ENCODE measurements at places on chromosomes 7 and 10.

DNA sequence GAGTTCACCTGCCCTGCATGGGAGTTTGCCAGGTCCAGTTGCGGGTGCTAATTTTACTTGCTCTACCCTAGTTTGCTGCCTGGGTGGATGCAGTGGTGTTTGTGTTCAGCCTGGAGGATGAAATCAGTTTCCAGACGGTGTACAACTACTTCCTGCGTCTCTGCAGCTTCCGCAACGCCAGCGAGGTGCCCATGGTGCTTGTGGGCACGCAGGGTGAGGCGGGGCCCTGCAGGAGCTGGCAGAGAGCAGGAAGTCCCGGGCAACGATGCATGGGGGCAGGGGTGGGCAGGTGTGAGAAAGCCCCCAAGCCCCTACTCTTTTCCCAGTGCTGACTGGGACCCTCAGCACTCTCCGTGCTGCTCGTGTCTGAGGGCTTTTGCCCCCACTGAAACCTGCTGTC lies 31.3 kb downstream of the AGAP3 start:
- no peak for DNase-seq

DNA sequence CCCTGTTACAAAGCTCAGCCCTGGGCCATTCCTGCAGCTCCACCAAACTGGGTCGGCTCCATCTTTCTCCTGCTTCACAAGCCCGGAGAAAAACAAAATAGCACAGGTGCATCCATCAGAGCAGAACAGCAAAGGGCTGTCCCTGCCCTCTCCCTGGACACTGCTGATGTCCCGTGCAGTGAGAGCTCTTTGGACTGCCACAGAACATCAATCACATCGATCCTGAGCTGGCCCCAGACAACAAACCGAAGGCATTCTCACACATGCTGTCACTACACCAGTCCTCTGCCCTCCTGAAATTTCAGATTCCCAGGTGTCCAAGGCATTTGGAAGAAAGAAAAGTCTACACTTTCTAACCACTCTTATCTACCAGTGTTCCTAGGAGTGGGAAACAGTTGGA lies 427.1 kb upstream of the ZMIZ1 start:
- no peak for DNase-seq

DNA sequence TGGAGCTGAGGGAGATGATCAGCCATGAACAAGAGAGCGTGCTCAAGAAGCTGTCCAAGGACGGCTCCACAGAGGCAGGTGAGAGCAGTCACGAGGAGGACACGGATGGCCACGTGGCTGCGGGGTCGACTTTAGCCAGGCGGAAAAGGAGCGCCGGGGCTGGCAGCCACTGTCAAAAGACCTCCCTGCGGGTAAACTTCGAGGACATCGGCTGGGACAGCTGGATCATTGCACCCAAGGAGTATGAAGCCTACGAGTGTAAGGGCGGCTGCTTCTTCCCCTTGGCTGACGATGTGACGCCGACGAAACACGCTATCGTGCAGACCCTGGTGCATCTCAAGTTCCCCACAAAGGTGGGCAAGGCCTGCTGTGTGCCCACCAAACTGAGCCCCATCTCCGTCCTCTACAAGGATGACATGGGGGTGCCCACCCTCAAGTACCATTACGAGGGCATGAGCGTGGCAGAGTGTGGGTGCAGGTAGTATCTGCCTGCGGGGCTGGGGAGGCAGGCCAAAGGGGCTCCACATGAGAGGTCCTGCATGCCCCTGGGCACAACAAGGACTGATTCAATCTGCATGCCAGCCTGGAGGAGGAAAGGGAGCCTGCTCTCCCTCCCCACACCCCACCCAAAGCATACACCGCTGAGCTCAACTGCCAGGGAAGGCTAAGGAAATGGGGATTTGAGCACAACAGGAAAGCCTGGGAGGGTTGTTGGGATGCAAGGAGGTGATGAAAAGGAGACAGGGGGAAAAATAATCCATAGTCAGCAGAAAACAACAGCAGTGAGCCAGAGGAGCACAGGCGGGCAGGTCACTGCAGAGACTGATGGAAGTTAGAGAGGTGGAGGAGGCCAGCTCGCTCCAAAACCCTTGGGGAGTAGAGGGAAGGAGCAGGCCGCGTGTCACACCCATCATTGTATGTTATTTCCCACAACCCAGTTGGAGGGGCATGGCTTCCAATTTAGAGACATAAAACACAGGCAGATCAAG lies 3.3 kb downstream of the GDF2 start:
- no peak for DNase-seq

DNA sequence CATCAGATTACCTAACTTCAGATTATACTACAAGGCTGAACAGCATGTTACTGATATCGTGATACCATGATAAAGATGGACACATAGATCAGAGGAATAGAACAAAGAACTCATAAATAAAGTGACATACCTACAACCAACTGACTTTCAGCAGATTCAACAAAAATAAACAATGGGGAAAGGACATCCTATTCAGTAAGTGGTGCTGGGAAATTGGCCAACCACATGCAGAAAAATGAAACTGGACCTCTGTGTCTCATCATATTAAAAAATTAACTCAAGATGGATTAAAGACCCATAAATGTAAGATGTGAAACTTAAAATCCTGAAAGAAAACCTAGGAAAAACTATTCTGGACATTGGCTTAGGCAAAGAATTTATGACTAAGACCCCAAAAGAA lies 158.6 kb downstream of the ZEB1 start:
- DNase-seq = no peak

DNA sequence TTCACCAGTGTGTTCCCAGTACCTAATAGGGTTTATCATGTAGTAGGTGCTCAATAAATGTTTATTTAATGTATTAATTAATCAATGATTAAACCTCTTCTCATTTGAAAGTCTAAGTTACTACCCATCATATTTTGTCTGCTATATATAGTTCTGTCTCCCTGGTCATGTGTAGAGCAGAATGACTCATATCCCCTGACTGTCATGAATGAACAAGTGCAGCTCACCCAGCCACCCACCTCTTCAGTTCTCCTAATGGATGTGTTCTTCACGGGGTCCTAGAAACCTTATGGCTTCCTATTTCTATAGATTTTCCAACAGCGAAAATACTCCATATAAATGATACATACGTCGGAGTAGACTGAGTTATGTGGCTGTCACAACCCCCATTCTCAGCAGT lies 64.5 kb downstream of the HIF1AN start:
- DNase-seq = no peak

DNA sequence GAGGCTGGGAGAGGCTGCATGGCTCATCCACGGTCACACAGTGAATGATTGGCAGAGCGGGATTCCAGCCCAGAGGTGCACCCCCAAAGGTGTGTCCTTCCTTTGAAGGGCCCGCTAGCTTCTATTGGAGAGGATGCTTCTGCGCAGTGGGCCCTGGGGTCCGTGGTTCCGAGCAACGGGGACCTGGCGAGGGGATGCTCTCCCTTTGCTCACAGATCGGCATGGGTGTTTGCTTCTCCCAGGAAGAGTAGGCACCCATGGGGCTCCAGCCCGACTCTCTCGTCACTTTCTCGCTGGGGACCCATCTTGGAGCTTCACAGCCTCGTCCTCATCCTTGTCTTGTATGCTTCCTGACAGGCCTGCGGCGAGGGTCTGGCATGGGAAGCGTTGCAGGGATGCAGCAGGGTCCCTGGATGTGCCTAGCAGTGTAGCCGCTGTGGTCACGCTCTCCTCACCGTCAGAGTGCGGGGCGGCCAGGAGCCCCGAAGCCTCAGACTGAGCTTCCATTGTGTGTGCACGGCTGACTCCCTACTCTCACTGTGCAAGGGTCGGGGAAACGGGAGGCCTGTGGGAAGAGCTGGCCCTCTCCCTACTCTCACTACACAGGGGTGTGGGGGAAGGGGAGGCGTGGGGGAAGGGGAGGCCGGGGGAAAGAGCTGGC lies 538.5 kb upstream of the FOXK1 start:
- no peak for DNase-seq

DNA sequence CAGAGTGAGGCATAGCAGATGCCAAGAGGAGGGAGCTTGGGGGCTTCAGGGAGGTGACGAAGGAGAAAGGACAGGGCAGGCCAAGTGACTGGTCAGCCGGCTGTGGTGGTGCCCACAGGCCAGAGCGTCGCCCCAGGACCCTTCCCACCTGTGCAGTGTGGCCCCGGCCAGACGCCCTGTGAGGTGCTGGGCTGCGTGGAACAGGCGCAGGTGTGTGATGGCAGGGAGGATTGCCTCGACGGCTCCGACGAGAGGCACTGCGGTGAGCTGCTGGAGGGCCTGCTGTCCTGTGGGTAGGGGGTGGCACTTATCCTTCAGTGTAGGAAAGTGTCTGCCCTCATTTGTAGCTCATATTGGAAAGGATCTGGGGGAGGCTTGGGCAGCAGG lies 26.8 kb upstream of the ZNF467 start:
- DNase-seq = no peak

DNA sequence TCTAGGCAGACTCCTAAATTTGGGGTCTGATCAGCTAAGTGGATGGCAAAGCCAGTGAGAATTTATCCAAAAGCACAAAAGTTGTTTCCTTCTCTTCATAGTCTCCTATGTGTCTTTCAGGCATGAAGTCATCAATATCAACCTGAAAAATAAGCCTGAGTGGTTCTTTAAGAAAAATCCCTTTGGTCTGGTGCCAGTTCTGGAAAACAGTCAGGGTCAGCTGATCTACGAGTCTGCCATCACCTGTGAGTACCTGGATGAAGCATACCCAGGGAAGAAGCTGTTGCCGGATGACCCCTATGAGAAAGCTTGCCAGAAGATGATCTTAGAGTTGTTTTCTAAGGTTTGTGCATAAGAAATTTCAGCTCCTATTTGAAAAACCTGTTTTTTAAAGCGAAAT lies 4.8 kb downstream of the GSTO1 start:
- no peak for DNase-seq

GRCh38 chr7:6317797-6318438 lies 45.5 kb upstream of the CYTH3 start:
- peak; percentile 69 for DNase-seq

- DNase-seq = peak; percentile 80
Measured at GRCh38 chr10:24723788-24724380, at the start of gene ARHGAP21. ARHGAP21 (minus strand) TSS chr10:24723887; CDS start chr10:24721899, 1,988 bp downstream.

GRCh38 chr7:142104550-142105527 lies 6.7 kb upstream of the MGAM2 start:
- no peak for DNase-seq

DNA sequence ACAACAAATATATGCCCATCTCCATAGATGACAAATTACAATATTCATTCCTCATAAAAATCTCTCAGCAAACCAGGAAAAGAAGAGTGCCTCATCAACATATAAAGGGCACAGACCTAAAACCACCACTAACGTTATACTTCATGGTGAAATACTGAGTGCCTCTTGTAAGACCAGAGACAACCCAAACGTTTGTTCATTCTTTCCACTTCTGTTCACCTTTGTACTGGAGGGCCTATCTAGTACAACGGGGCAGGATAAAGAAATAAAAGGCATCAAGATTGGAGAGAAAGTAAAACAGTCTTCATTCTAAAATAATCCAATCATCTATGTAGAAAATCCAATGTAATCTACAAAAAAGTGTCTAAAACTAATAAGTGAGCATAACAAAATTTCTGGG lies 79.1 kb downstream of the LARP4B start:
- no peak for DNase-seq

- no peak for DNase-seq
Measured at GRCh38 chr7:44891372-44891771, 6.0 kb upstream of the PURB start.

GRCh38 chr7:12481722-12482121 lies 78.1 kb upstream of the VWDE start:
- DNase-seq = no peak

GRCh38 chr7:75818472-75818871 lies 4.9 kb upstream of the CCL24 start:
- no peak for DNase-seq

GRCh38 chr7:21526448-21526847 lies 16.4 kb upstream of the DNAH11 start:
- no peak for DNase-seq

GRCh38 chr7:71457021-71457420 lies 325.1 kb downstream of the GALNT17 start:
- no peak for DNase-seq

- DNase-seq = peak; percentile 49
Measured at GRCh38 chr10:9342885-9343570, 1288.5 kb downstream of the GATA3 start.

- no peak for DNase-seq
Measured at GRCh38 chr10:131819241-131820072, 81.4 kb upstream of the PPP2R2D start.

DNA sequence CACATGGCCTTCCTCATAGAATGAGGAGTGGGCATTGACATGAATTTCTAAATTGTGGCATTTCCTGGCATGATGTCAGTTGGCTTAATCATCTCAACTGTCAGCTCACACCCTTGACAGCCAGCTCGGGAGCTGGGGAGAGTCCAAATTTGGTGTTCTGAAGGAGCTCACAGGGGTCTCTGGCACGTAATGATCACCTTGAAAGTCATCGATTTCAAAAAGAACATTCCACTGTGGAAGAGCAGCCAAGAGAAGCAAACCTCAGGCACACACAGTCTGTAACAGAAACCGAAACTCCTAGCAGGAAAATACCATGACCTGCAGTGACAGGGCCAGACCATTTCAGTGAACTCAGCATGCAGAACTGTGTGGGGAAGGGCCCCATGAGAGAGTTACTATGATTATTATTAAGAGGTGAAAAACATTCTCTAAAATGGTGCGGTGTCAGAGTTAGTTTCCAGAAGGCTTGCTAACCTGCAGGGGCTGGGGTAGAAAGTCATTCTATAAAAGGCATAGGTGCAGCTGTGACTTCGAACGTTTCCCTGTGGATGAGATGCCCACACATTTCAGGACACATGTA lies 26.4 kb upstream of the KLF6 start:
- peak; percentile 51 for DNase-seq

GRCh38 chr7:28433699-28434219 lies 21.4 kb downstream of the CREB5 start:
- no peak for DNase-seq

DNA sequence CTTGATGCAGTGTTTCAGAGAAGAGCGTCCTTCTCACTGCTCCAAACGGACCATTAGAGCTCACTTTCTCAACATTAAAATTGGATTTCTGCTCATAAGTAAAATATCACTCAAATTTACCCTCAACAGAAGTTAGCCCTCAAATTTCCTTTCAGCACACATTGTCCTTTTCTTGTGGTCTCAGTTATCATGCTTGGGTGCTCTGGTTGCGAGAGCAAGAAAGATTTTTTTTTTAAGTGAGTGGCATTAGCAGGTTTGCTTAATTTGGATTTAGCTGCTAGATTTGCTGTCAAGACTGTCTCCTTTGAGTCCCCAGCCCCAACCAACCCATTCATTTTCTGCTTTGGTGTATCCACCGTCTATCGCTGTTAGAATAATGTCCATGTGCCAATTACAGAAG lies 2.6 kb upstream of the CH25H start:
- no peak for DNase-seq

GRCh38 chr7:54326592-54327167 lies 215.5 kb upstream of the VSTM2A start:
- DNase-seq = no peak

DNA sequence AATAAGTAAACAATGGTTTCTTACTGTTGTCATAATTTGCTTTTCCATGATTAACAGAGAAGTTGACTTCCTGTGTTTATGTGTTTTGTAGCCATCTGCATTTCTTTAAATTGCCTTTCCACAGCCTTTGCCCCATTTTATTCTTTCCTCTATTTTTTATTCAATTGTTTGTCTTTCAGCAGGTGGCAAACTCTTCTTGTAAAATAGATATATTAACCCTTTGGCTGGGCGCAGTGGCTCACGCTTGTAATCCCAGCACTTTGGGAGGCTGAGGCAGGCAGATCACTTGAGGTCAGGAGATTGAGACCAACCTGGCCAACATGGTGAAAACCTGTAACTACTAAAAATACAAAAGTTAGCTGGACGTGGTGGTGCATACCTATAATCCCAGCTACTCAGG lies 50.6 kb upstream of the CAPZA2 start:
- DNase-seq = no peak
